Stimulated activated CD4-positive, alpha-beta T cell treated with anti-CD3 and anti-CD28 coated beads, Interleukin-4, amount 100 ng/mL, for 1 hour (primary cell): ENCODE measurements at places on chromosomes 5 and 9.
A peak's percentile ranks its signal among the peaks of the same experiment; 100 is the strongest.

- DNase-seq: no peak
Measured at GRCh38 chr9:86481466-86481865, 127.3 kb upstream of the TUT7 start.

- no peak for DNase-seq
Measured at GRCh38 chr9:27280860-27281259, 16.1 kb downstream of the EQTN start.

GRCh38 chr9:12740845-12741244 is 34.0 kb upstream of the LURAP1L start:
- no peak for DNase-seq

- DNase-seq: no peak
Measured at GRCh38 chr9:4661165-4661564, 929 bp upstream of the PLPP6 start.

GRCh38 chr5:156148301-156148700 is 178.7 kb upstream of the SGCD start:
- no peak for DNase-seq

GRCh38 chr9:74804018-74804385 is 83.7 kb downstream of the TRPM6 start:
- no peak for DNase-seq

GRCh38 chr9:111298731-111299598 is 31.1 kb downstream of the OR2K2 start:
- DNase-seq: no peak

- DNase-seq: no peak
Measured at GRCh38 chr5:36367524-36367923, 65.8 kb upstream of the RANBP3L start.

DNA sequence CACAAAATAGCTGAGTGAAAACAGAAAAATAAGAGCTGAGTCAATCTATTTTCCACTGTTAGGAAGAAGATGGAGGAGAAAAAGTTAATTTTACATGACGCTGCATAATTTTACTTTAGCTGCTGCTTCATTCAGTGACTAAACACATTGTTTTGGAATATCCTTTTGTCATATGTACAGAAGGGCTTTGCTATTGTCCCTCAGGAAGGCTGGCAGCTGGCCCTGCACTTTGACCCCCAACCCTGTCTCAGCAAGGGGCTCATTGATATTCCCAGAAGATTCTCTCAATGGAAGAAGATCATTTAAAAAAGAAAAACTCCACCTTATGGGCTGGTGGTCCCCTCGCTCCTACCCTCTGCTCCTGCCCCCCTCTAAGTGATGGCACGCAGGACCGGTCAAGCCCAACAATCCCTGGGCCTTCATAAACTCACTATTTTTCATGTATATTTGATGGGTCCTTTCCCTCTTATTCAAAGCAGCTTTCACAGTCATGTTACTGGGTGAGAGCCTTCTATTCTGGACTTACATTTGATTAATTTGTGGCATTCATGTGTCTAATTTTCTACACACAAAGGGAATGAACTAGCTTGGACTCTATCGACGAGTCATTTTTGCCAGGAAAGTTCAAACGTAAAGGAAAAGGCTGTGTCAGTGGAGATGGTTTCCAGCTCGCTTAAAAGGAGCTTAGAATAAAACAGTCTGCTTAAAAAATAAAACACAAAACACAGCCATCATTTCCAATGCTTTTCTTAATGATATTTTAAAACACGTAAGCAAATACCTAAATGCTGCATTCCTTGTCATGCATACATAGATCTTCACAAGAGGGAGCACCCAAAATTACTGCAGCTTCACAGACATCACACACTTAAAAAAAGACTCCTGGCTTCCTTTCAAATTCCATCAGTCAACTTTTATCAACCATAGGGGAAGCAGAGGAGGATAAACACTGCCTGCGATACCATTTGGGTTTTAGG is 104.7 kb downstream of the EFNA5 start:
- no peak for DNase-seq

DNA sequence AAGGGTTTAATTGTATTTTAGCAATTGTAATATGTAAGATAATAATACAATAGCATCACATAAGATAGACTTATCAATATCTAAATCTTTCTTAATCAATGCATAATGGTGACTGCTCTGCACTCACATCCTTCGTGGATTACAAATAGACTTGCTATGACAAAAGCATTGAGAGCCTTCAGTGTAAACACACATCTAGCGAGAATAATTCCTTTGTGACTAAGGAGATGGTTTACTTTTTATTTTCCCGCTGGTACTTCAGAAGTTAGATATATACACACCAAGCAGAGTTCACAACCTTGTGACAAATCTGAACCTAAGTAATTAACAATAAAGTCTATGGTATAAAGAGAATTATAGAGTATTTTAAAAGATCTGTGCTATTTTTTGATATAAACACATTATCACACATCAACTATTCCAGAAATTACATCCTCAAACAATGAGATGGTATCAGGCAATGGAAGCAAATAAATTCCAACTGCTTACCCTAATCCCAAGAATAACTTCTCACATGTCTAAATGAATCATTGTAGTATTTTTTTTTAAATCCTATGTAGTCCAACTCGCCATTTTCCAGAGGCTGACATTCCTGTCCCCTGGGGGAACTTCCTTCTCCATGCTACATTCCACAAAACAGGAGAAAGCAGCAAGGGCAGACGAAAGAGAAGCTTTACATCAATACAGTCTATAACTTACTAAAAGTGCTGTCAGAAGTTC is 51.2 kb downstream of the MAPKAP1 start:
- no peak for DNase-seq

DNA sequence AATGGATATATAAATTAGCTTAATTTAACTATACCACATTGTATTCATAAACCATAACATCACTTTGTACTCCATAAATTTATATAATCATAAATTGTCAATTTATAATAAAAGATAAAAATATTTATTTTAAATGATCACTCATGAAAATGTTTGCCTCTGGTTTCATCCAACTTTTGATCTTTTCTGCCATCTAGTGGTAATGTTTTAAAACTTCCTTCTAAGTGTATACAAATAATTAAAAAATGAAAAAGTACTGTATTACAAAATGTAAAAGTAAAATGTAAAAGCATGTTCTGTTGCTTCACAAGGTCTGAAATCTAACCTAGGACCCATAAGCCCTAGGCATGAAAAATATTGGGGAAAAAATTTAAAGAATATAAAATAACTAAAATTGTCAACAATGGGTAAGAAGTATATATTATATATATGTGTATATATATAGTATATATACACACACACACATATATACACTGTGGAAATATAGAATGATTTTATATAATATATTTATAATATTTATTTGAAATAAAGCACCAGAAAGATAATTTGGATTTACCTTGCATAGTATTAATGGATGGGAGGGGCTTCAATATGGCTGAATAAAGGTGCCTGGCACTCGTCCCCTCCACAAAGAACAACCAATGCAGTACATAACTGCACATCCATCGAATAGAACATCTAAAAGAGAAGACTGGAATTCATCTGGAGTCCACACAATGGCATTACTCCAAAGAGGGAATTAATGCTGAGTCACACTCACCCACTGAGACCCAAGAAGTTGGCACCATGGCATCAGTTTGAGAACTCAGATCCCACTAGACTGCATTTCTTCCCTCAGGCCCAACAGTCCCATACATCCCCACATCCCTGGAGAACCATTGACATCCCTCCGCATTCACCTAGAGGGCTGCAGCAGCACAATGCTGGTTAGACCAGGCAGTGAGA is 32.5 kb downstream of the ANXA1 start:
- no peak for DNase-seq

DNA sequence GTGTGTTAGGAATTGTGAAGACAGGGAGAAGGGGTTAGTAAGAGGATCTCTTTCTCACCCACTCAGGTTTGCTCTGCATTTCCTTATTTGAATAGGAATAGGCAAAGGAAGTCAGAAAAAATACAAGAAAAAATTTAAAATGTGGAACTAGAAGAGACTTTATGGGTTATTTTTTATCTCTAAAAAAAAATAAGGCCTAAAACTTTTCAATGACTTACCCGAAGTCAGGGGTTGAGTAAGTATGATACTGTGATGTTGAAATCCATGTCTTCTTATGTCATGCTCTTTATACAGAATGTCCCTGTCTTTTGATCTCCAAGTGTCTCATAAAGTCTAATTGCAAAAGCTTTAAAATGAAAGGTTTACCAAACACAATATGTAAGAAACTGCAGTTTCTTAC is 148.3 kb upstream of the PIK3R1 start:
- DNase-seq: no peak

DNA sequence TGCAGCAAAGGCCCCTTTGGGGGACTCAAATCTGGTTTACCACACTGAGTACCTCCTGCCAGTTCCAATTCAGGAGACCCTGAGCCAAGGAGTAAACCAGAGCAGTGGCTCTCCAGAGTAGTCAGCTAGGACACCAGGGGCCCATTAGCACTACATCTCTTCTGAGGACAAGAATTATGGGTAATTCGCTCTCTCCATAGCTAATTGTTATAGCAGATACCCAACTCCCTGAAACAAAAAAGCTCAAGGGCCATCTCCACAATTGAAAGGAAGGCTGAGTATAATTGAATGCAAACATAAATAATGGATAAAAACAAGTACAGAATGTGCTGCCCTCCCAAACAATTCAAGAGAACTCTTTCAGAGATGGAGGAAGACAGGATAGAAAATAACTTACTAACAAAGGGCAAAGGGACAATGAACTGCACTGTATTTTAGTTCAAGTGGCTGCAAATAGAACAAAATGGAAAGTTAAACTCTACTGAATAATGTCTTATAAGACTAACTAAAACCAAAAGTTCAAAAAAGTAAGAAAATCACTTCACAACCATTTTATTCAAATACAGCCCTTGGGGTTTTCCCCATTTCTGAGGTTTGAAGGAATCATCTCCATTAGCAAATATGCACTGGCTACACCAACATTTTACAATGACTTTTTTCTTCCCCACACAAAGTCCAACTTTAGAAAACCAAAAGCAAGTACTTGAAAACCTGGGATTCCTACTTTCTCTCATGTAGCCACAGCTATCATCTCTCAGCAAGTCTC is 118.8 kb downstream of the SIL1 start:
- no peak for DNase-seq

DNA sequence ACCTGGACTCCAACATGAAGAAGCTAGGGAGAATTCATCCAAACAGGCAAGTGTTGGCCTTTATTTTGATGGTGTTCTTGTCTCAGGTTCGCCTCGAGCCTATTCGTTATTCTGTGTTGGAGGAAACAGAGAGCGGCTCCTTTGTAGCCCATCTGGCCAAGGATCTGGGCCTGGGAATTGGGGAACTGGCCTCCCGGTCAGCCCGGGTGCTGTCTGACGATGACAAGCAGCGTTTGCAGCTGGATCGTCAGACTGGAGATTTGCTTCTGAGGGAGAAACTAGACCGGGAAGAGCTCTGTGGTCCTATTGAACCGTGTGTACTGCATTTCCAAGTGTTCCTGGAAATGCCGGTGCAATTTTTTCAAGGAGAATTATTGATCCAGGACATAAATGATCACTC is 367 bp downstream of the PCDHB4 start:
- no peak for DNase-seq

- no peak for DNase-seq
Measured at GRCh38 chr9:106438928-106439327, 424.0 kb upstream of the ZNF462 start.

DNA sequence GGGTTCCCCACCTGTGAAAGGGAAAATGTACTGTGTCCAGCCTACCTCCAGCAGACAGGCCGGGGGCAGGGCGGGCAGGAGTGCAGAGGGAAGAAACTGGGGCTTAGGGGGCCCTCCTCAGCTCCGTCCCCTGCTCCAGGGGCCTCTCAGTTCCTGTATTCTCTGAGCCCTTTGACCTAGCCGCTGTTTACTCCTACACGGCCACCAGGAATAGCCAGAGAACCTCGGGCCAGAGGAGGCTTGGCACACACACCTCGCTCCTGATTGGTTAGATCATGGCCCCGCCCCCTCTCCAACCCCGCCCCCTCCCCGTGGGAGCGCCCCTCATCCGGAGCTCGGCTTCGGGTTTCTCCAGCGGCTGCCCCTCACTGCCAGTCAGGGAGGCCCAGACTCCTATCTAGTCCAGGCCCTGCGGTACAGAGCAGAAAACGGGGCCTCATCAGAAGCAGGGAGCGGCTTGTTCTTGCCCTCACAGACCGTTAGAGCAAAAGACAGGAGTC is 2.2 kb downstream of the ST6GALNAC6 start:
- DNase-seq: peak; percentile 42

DNA sequence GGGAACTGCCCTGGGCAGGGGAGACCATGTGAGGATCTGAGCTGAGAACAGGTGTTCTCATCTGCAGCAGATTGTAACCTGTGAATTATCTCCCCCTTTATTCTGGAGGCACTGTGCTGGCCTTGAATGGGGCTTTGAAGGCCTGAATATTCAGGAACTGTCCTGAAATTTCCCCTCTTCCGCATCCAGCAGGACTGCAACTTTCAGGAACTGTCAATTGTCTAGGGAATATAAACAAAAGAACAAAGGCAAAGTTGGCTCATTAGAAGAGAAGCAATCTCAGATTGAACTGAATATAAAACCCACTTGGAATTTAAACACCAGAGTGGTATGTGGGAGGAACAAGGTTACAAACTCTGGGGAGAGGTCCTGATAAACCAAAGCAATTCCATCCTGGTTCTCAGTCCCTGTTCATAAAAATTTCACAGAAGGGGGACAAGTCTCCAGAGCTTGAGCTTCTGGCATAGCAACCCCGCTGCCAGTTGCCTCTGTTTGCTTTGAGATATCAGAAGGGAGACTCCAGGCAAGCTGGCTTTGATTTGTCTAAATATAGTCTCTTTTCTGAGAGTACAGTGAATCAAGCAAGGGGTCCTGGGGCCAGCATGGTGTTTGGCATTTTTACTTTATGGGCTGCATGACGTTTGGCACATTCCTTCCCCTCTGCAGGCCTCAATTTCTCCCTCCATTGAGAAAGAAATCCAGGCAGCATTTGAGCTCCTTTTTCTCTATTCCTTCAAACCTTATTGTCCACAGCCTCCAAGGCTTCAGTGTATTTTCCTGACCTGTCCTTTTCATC is 47.5 kb downstream of the ADRB2 start:
- DNase-seq: no peak

GRCh38 chr5:52989781-52990527 is 802 bp downstream of the ITGA2 start:
- peak; percentile 11 for DNase-seq

DNA sequence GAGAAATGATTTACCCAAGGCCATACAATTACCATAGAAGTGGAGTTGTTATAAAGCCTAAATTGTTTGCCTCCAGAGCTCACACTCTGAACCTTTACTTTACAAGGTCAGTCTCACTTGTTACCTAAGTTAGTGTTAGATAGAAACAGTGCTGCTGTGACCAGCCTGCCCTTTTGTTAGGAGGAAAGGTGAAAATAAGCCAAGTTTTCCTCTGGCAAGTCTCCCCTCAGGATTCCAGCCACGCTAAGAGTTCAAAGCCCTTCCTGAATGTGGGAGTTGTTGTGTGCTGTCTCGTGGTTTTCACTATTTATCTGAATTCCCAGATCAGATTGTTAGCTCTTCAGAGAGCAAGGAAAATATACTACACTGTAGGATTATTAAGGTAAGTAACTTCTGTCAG is 260.0 kb downstream of the SGCD start:
- DNase-seq: no peak
